Cardiac ventricle fibroblast (primary cell): ENCODE measurements at places on chromosomes 11 and 22. TPM values are rescaled to one million over a fixed set of nuclear protein-coding genes. Genes with fewer than 3 reads are reported as not detected.

Gene DKK3
- 74.8 and 79.1 TPM in 2 replicates for total RNA-seq

Gene ZBTB16
- total RNA-seq, result 58.3 and 70.3 TPM in 2 replicates

Gene MPEG1
- total RNA-seq, result not detected in 2 replicates

Gene CPT1A
- total RNA-seq, result 17.9 and 24.1 TPM in 2 replicates

Gene KDM2A
- total RNA-seq, result 31.3 and 31.6 TPM in 2 replicates

Gene TPBGL
- 1.2 and 1.8 TPM in 2 replicates for total RNA-seq

Gene OR6Q1
- total RNA-seq, result not detected in 2 replicates

Gene TIRAP
- total RNA-seq, result 7.4 and 10.5 TPM in 2 replicates

Gene RAB39A
- not detected in 2 replicates for total RNA-seq

Gene SPI1
- not detected in 2 replicates for total RNA-seq

Gene C11orf91
- total RNA-seq, result not detected in 2 replicates

Gene VSIG2
- total RNA-seq, result not detected in 2 replicates

Gene OR5A1
- not detected in 2 replicates for total RNA-seq

Gene KRTAP5-2
- total RNA-seq, result not detected in 2 replicates

Gene TENM4
- total RNA-seq, result 4.1 and 4.2 TPM in 2 replicates

Gene SLC15A3
- 9.0 and 17.3 TPM in 2 replicates for total RNA-seq

Gene FXYD6
- 3.1 and 3.7 TPM in 2 replicates for total RNA-seq

Gene ESAM
- 8.5 and 10.4 TPM in 2 replicates for total RNA-seq

Gene OR4D5
- not detected in 2 replicates for total RNA-seq

Gene CRYBB2
- total RNA-seq, result not detected in 2 replicates

Gene APOL5
- not detected in 2 replicates for total RNA-seq

Gene SLC43A1
- total RNA-seq, result 23.5 and 25.3 TPM in 2 replicates

Gene PRODH
- not detected in 2 replicates for total RNA-seq

Gene PHETA2
- total RNA-seq, result 28.5 and 28.6 TPM in 2 replicates

Gene SLC22A9
- not detected in 2 replicates for total RNA-seq

Gene TBRG1
- 18.7 and 22.3 TPM in 2 replicates for total RNA-seq

Gene KAT5
- 28.4 and 32.0 TPM in 2 replicates for total RNA-seq

Gene DRD2
- total RNA-seq, result 0.31 TPM in 1 of 2 replicates, not detected in the other

Gene CABP7
- not detected in 2 replicates for total RNA-seq

Gene DEPDC5
- 4.2 and 15.2 TPM in 2 replicates for total RNA-seq

Gene KRTAP5-8
- not detected in 2 replicates for total RNA-seq

Gene SCARF2
- total RNA-seq, result 62.6 and 66.8 TPM in 2 replicates

Gene SLC7A4
- not detected in 2 replicates for total RNA-seq

Gene CYB5R3
- total RNA-seq, result 143 and 148 TPM in 2 replicates

Gene PKNOX2
- 5.8 and 6.6 TPM in 2 replicates for total RNA-seq

Gene ADM
- 108 and 159 TPM in 2 replicates for total RNA-seq

Gene CDCA5
- 1.4 and 2.6 TPM in 2 replicates for total RNA-seq

Gene PVALB
- not detected in 2 replicates for total RNA-seq

Gene PAMR1
- 209 and 223 TPM in 2 replicates for total RNA-seq

Gene C11orf97
- total RNA-seq, result not detected in 2 replicates

Gene CATSPER1
- total RNA-seq, result not detected in 2 replicates

Gene PSMA1
- 77.0 and 87.6 TPM in 2 replicates for total RNA-seq

Gene BEST1
- total RNA-seq, result 1.2 and 2.5 TPM in 2 replicates
